ENCODE measurements at places on chromosomes 3 and 15. TPM values are rescaled to one million over a fixed set of nuclear protein-coding genes. Genes with fewer than 3 reads are reported as not detected.

The GPR15 gene
- not detected for polyA plus RNA-seq

The PP2D1 gene
- not detected for polyA plus RNA-seq

The EPHA3 gene
- 0.09 TPM for polyA plus RNA-seq

The ENTPD3 gene
- 0.66 TPM for polyA plus RNA-seq

The ATP8B4 gene
- polyA plus RNA-seq = 0.17 TPM

The TSPAN3 gene
- 238 TPM for polyA plus RNA-seq

The SHQ1 gene
- 10.7 TPM for polyA plus RNA-seq

The SLC6A1 gene
- 0.63 TPM for polyA plus RNA-seq

The FBN1 gene
- polyA plus RNA-seq = 3.0 TPM

The C2CD4B gene
- 0.12 TPM for polyA plus RNA-seq

The C3orf22 gene
- not detected for polyA plus RNA-seq

The TRPC1 gene
- polyA plus RNA-seq = 33.4 TPM

The CISH gene
- 3.0 TPM for polyA plus RNA-seq

The CCDC13 gene
- polyA plus RNA-seq = 0.06 TPM

The PRR20G gene
- polyA plus RNA-seq = 0.67 TPM

The PCLAF gene
- 39.1 TPM for polyA plus RNA-seq

The ZDHHC23 gene
- 5.2 TPM for polyA plus RNA-seq
